ENCODE measurements at places on chromosomes 12 and 14. TPM values are rescaled to one million over a fixed set of nuclear protein-coding genes. Genes with fewer than 3 reads are reported as not detected.

GRCh38 chr14:21083565-21084325 lies 13.6 kb downstream of the ARHGEF40 start:
- DNase-seq: no peak

GRCh38 chr12:130965668-130966067 lies 12.0 kb downstream of the ADGRD1 start:
- no peak for DNase-seq

GRCh38 chr12:29278673-29279420 lies 102.1 kb downstream of the ERGIC2 start:
- DNase-seq: no peak

Gene PLBD1
- total RNA-seq: 16.2 TPM

- no peak for DNase-seq
These were observed 435.4 kb downstream of the TMTC2 start for GRCh38 chr12:83121897-83122622.

DNA sequence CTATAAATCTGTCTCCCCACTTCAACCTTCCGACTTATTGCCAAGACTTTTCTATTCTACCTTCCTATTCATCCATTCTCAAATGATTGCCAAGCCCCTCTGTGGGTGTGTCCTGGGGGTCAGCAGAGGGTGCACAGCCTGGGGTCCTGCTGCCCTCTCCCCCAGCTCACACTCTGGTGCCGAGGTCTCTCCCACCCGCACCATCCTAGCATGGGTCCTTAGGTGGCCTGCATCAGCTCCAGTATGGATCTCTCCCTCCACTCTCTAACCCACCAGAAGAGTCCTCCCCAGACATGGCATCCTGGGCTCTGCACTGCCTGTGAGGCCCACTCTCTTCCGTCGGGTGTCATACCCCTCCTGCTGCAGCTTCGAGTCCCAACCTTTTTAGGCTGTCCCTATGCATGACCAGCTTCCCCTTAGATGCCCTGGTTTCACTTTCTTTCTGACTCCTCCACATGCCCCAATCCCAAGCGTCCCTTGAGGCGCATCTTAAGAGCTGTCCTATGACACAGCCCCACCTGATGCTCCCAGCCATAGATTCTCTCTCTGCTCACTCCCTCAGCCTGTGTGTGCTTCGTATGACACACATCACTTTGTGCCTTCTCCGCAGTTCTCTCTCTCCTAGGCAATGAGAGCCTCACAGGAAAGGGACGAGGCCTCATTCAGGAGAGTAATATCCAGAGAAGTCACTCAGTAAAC lies 43.9 kb downstream of the GIT2 start:
- no peak for DNase-seq

Gene SELPLG
- 6.1 TPM for total RNA-seq

GRCh38 chr14:104597576-104597975 lies 7.0 kb downstream of the TMEM179 start:
- DNase-seq: no peak

Gene TOMM20L
- not detected for total RNA-seq

Gene FSCB
- not detected for total RNA-seq

- DNase-seq: no peak
These were observed 35.3 kb upstream of the ANKRD9 start for GRCh38 chr14:102544747-102545460.

Data from sigmoid colon (tissue), 7 donors.